ENCODE measurements at places on chromosomes 12 and 14. TPM values are rescaled to one million over a fixed set of nuclear protein-coding genes. Genes with fewer than 3 reads are reported as not detected.

GRCh38 chr12:1523558-1524050 is 70.8 kb downstream of the FBXL14 start:
- no peak overlapping the region for H3K27ac ChIP-seq
- no peaks in the 10 kb centered on the region for H3K36me3 ChIP-seq
- no peak overlapping the region for H3K4me3 ChIP-seq
- DNase-seq = no peak
- H3K4me1 ChIP-seq = peaks cover 4% of the 10 kb centered on the region

HOXC4 gene
- total RNA-seq = not detected

OR4E2 gene
- not detected for total RNA-seq

GRCh38 chr12:88310666-88311065 is 168.6 kb downstream of the TMTC3 start:
- no peak for DNase-seq
- H3K4me3 ChIP-seq = no peak overlapping the region
- H3K36me3 ChIP-seq = no peaks in the 10 kb centered on the region
- H3K27ac ChIP-seq = no peak overlapping the region

DNA sequence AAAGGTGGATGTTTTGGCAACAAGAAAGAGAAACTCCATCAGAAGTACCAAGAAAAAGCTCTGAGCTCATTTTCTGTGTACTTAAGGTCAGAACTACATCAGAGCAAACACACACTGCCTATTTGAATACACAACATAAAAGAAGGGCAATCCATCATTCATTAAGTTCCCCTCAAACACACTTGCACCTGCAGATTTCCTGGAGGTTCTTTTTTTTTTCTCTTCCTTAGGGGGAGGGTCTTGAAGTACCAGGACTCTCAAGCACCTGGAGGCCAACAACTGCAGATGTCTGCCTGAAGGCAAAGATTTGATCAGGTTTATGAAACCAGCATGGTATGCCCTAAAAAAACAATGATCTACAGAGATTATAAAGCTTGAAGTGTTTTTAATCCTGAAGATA is 26.1 kb upstream of the PTHLH start:
- H3K27ac ChIP-seq = no peak overlapping the region
- H3K27me3 ChIP-seq = peaks cover 6% of the 10 kb centered on the region
- no peaks in the 10 kb centered on the region for H3K4me1 ChIP-seq
- H3K4me3 ChIP-seq = no peak overlapping the region
- no peak for DNase-seq
- H3K36me3 ChIP-seq = no peaks in the 10 kb centered on the region

FAM161B gene
- total RNA-seq = 0.76 TPM

DNA sequence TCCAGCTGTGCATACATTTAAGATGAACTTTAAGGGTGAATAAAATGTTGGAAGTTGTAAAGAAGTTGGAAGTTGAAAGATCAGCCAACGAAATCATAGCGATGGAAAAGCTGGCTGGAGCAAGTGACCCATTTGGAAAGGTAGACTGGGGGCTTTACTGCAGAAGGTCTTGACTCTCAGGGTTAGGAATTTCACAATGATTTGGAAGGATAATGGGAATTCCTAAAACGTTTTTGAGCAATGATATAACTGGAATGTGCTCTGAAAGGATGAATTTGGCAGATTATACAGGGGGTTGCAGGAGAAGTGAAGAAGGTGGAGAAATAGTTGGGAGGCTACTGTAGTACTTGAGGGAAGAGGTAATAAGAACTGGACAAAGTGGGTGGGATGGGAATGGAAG is 27.4 kb downstream of the EMP1 start:
- H3K27ac ChIP-seq = no peak overlapping the region
- DNase-seq = no peak
- H3K4me1 ChIP-seq = no peaks in the 10 kb centered on the region
- H3K36me3 ChIP-seq = no peaks in the 10 kb centered on the region
- H3K27me3 ChIP-seq = peaks cover 34% of the 10 kb centered on the region

LRRIQ1 gene
- not detected for total RNA-seq

SLC39A2 gene
- total RNA-seq = 0.36 TPM

DNA sequence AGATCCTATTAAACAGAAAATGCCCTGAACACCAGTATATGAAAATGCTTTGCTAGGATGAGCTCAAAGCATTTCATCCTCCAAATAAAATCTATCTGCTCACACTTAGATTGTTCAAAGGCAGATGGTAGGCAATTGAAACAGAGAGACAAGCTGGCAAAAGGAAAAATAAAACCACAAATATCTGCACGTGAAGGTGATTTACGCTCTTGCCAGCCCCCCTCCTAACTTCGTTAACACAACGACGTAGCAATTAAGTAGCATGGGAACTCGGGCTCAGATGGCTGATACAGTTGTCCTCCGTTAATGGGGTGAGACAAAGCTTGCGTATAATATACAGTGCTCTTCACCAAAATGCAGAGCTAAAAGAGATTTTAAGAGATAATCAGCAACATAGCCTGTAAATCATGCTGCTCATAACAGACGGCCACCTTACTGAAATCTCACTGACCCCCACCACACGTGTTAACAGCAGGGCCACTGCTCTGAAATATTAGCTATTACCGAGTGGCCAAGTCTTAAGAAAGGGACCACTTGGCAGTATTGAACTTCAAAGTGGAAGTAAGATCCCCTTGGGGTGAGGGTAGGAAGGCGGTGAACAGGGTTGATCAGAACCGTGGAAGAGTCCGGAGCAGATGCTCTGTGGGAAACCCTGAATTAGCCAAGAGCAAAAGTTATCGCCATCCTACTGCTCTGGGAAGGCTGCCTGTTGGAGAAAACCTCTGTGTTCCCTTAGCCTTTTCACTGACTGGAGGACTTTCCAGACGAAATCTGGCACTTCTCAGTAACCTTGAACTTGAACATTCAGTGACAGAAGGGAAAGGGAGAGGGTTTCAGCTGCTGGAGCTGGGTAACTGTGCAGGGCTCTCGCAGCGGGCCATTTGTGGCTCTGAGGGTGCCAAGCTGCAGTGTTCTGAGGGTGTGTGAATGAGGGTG is 23.1 kb downstream of the ETV6 start:
- peaks cover 16% of the 10 kb centered on the region for H3K36me3 ChIP-seq
- no peaks in the 10 kb centered on the region for H3K27me3 ChIP-seq
- H3K27ac ChIP-seq = no peak overlapping the region
- DNase-seq = no peak

- peaks cover 45% of the 10 kb centered on the region for H3K36me3 ChIP-seq
- no peaks in the 10 kb centered on the region for H3K4me1 ChIP-seq
- no peaks in the 10 kb centered on the region for H3K27me3 ChIP-seq
- H3K4me3 ChIP-seq = no peak overlapping the region
- no peak for DNase-seq
These were observed 80.1 kb downstream of the SYNE3 start for GRCh38 chr14:95436354-95436753.

GRCh38 chr12:59657266-59657665 is 61.4 kb downstream of the SLC16A7 start:
- peaks cover 3% of the 10 kb centered on the region for H3K36me3 ChIP-seq
- no peak for DNase-seq
- no peaks in the 10 kb centered on the region for H3K27me3 ChIP-seq
- H3K27ac ChIP-seq = no peak overlapping the region

RPL10L gene
- total RNA-seq = not detected

PRR13 gene
- 206 TPM for total RNA-seq

DNA sequence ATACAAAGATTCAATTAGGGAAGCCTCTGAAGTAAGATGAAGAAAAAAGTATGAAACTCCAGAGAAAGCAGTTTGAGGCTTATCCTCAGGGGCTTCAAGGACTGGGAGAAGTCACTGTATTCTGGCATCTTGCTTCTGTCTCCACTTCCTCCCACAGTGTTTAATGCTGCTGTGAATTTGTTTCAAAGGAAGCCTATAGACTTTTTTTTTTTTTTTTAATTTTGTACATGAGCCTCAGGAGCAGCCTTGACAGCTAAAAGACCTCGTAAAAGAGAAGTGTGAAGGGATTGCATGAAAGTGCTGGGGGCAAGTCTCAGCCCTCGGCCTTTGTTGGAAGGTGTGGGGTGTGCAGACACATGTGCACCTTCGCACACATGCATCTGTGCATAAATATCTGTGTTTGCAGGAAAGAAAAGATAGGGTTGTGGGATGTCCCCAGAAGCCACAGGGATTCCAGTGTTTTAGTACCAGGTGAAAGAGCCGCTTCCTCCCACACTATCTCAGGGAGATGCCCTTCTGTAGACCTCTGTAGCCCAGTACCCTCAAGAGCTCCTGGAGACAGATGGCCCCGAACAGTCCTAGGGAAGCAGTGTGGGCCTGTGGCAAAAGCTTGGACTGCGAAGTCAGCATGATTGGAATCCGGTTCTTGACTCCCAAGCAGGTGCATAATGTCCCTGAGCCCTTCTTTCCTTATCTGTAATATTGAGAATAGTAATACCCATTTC is 193.5 kb upstream of the BCL2L14 start:
- H3K4me3 ChIP-seq = no peak overlapping the region
- H3K27ac ChIP-seq = peak overlapping the region; percentile 78
- H3K36me3 ChIP-seq = peaks cover 54% of the 10 kb centered on the region
- no peaks in the 10 kb centered on the region for H3K27me3 ChIP-seq

DIO3 gene
- not detected for total RNA-seq

DNA sequence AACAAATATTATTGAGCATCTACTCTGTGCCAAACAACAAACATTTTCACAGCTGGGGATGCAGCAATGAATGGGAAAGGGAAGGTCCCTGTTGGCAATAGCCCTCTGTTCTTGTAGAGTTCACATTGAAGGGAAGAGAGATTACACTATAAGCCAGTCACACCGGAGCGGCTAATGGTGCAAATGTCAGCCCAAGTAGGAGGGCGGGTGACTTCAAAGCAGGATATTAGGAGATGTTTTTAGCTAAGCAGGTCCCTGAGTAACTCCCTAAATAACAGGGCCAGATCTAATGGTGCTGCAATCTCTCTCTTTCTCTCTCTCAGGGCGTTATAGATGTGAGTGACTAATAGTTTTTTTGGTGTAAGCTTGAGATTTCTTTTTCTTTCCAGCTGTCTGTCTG is 30.7 kb downstream of the FLVCR2 start:
- no peak overlapping the region for H3K4me3 ChIP-seq
- H3K36me3 ChIP-seq = no peaks in the 10 kb centered on the region
- DNase-seq = no peak
- H3K27me3 ChIP-seq = peaks cover 2% of the 10 kb centered on the region
- no peak overlapping the region for H3K27ac ChIP-seq
- H3K4me1 ChIP-seq = no peaks in the 10 kb centered on the region

DNA sequence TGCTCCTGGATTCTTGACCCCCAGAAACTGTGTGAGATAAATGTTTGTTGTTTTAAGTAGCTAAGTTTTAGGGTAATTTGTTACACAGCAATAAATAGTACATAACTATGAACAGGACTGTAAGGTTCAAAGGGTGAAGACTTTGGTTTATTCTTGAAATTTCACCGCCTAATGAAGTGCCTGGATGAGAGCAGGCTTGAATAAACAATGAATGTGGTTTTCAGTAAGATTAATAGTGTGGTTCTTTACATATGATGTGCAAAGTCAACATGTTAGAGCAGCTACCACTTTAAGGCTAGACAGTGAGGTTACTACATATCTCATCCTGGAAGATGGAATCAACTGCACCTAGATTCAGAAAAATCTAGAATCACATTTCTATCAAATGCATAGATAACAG is 145.2 kb upstream of the BTG1 start:
- DNase-seq = no peak
- no peaks in the 10 kb centered on the region for H3K4me1 ChIP-seq
- no peaks in the 10 kb centered on the region for H3K27me3 ChIP-seq

TAC3 gene
- not detected for total RNA-seq

ACRBP gene
- total RNA-seq = 0.83 TPM

- H3K4me3 ChIP-seq = no peak overlapping the region
- no peaks in the 10 kb centered on the region for H3K4me1 ChIP-seq
- no peaks in the 10 kb centered on the region for H3K27me3 ChIP-seq
These were observed 381.4 kb downstream of the ETNK1 start for GRCh38 chr12:23006413-23006812.

HOXC12 gene
- not detected for total RNA-seq

DNA sequence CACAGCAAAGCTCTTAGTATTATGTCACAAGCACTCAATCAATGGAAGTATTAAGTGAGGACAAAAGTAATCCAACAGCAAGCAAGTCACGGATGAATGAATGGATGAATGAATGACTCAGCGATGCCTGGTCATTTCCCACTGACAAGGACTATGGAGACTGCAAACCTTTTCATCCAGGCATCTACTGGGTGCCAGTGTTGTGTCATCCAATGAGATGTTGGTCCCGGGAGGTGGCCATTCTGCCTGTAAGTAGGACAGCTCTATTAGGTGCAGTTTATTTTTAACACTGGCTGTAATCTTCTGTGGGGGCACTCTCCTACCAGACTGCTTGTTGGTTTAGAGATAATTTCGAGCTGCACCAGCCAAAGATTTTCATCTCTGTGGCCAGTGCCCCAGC is 39.4 kb downstream of the STAB2 start:
- H3K27me3 ChIP-seq = peaks cover 10% of the 10 kb centered on the region
- no peaks in the 10 kb centered on the region for H3K4me1 ChIP-seq
- no peak for DNase-seq
- no peak overlapping the region for H3K4me3 ChIP-seq

KIF5A gene
- total RNA-seq = 2.4 TPM

SIX6 gene
- not detected for total RNA-seq

NTS gene
- total RNA-seq = not detected

DYRK2 gene
- 43.0 TPM for total RNA-seq

KRT80 gene
- not detected for total RNA-seq

ARHGAP9 gene
- total RNA-seq = 102 TPM

DNA sequence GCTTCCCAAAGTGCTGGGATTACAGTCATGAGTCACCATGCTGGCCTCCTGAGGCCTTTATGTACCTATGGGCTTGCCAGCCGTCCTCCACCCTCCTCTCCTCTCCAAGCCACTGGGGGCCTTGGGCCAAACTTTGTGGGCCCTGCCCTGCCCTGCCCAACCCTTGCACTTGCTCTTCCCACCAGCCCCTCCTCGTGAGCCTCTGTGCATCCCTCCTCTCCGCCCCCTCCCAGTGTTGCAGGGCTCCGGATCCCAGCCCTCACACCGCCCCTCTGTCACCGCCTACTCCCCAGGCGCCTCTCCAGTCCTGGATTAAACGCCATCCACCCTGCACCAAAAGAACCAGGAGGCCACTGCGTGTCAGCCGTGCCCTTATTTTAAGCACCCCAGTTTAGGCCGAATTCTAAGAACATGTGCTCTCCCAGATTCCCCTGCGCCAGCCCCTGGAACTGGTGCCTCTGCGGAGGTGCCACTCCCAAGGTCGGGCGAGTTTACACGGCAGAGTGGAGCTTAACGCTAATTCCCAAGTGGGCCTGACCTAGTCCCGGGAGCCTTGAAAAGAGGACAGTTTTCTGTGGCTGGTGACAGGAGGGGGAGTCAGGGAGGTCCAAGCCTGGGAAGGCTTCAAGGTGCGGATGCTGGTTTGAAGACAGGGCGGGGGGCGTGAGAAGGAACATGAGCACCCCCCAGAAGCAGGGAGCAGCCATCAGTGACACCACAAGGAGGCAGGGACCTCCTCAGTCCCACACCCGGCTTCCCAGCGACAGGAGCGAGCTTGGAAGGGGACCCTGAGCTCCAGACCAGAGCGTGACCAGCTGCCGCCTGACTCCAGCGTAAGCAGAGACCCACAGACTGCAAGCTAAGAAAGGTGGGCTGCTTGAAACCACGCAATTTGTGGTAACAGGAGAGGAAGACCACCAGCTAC is 21.2 kb upstream of the CDCA4 start:
- H3K27me3 ChIP-seq = peaks cover 2% of the 10 kb centered on the region
- DNase-seq = no peak
- H3K4me1 ChIP-seq = peaks cover 16% of the 10 kb centered on the region
- H3K36me3 ChIP-seq = no peaks in the 10 kb centered on the region
